Stimulated activated CD4-positive, alpha-beta T cell treated with anti-CD3 and anti-CD28 coated beads, Interleukin-4, amount 100 ng/mL, for 48 hours (primary cell): ENCODE measurements at places on chromosomes 7 and 10.
A peak's percentile ranks its signal among the peaks of the same experiment; 100 is the strongest.

DNA sequence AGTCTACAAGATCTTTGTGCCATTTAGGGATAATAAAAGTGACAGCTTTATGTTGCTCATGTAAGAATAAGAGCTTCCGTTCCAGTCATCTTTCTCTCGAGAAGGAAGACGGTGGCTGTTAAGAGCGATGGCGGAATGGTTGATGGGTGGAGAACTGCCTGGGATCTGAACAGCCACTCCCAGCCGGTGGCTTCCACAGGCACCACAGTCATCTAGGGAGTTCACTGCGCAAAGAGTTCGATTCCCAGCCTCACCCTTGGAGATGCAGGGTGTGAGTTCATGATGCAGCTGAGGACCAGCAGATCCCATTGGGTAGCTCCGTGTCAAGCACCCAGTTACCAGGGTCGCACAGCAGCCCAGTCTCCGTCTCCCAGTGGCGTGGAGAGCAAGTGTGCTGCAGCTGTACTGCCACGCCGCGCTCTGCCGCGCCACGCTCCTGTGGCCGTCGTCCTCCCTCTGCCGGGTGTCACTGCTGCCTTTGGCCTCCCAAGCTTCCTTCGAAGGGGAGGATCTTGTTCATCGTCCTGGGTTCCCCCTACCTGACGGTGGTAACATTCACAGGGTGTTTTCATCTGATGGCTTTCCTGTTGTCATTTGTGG is 7.8 kb downstream of the SUN1 start:
- DNase-seq, result no peak

GRCh38 chr7:8436965-8437364 is 3.6 kb downstream of the NXPH1 start:
- DNase-seq, result peak; percentile 44

- DNase-seq, result no peak
Observed at GRCh38 chr7:127978421-127978820, 52.8 kb downstream of the LRRC4 start.

GRCh38 chr7:24472093-24472492 is 101.2 kb upstream of the PALS2 start:
- no peak for DNase-seq

DNA sequence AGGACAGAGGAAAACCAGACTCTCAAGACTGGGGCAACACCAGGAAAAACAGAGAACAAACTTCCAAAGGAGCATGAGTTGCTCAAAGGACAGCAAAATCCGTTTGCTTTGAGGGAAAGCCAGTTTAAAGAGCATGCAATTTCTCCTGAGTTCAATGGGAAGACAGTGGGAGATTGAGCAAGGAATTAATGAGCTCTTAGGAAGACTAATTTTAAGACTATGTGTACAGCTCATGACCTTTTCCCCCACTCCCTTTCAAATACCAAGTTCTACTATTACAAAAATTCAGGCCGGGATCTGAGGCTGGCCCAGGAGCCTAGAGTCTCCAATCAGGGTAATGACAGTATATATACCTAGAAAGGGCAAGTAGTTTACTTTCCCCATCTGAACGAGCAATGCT is 79.2 kb downstream of the EPDR1 start:
- no peak for DNase-seq

DNA sequence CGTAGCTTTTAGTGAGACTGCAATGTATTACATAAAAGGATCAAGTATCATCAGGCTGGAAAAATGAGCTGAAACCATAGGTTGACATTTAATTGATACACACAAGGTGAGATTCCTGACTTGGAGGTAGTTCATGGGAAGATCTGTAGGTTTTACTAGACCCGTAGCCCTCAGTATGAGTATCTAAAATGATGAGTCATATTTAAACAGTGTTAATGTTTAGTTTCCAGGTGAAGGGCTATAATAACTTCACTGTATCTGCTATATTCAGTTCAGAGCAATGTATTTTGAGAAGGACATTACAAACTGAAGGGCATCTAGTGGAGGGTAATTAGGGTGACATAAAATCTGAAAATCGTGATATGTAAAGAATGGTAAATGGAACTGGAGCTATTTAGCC is 35.0 kb downstream of the ENTPD1 start:
- DNase-seq, result no peak

DNA sequence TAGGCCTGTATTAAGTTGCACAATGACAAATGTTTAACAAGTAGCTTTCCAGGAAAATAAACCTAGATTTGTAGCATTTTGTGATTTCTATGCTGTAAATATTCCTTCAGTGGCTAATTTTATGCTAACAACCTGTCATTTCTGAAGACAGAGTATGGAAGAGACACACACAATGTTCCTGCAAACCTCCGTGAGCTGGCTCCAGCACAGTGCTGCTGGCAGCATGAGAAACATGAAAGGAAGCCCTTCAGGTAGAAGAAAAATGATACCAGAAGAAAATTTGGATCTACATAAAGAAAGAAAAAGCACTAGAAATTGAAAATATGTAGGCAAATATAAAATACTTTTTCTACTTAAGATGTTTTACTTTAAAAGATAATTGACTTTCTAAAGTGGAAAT is 69.5 kb upstream of the CTTNBP2 start:
- DNase-seq, result no peak

- DNase-seq, result no peak
Observed at GRCh38 chr7:69967689-69968450, 369.6 kb downstream of the AUTS2 start.

DNA sequence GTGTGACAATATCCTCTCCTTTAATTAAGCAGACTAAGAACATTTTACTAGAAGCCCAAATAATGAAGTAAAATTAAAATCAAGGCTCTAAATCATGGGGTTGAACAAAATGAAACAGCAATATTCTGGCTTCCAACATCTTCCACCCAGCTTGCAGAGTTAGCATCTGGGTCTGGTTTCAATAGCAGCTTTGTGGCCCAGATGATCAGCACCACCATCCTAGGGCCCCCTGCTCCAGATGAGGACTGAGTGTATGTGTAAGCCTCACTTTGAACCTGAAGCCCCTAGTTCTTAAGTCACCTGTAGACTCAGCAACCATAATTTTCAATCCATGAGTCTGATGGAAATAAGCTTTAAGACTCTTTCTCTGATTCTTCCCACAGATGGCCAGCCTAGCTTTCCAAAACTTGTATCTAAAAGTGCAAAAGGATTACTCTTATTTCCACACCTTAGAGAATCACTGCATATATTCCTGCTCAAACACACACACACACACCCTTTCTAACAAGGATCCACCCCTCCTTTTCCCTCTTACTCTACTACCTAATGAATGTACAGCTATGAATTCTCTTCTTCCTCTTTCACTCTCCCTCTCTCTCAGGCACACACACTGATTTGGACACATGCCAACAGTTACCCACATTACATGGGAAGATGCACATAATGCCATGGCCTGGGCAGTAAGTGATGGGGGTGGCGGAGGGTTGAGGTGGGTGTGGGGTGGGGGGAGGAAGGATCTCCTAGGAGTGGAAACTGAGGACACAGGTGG is 3.5 kb downstream of the DENND11 start:
- DNase-seq, result no peak

DNA sequence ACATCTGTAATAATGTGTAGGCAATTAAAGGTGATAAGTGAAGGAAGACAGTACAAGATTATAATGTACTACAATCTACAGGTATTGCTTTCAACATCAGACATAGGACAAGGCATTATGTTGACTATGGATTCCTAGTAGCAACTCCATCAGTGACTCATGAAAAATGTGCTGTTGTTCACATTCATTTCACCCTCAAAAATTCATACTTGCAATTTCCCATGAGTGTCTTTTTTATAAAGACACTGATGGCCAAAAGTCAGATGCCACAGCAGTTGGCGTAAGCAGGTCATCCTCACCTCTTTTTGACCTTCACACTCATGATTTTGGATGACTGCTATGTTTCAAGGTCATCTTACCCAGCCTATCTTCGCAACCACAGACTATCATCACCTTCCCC is 100.0 kb upstream of the AMPH start:
- DNase-seq, result no peak

- DNase-seq, result peak; percentile 4
Observed at GRCh38 chr7:45663167-45663921, 89.2 kb downstream of the ADCY1 start.

GRCh38 chr7:70701477-70701876 is 430.5 kb upstream of the GALNT17 start:
- no peak for DNase-seq

- DNase-seq, result no peak
Observed at GRCh38 chr7:27129729-27130539, 623 bp downstream of the HOXA4 start.

GRCh38 chr7:1041551-1042491 is 2.5 kb upstream of the GPR146 start:
- no peak for DNase-seq

DNA sequence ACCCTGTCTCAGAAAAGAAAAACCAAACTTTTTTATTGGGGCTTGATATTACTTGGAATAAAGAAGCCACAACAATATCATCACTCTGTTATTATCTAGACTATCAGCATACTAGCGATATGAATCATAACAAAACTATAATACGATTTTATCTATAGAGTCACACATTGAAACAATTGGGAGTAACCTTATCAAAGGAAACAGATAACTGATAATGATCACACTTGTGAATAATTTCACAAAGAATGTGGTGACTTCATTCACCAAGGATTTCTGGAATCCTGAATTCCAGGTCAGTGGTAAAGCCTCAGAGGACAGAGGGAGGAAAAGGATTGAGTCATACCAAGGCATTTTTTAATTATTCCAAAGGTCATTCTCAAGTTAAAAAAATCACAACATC is 32.1 kb upstream of the NMT2 start:
- DNase-seq, result no peak

- DNase-seq, result no peak
Observed at GRCh38 chr7:21504021-21504420, 38.8 kb upstream of the DNAH11 start.

DNA sequence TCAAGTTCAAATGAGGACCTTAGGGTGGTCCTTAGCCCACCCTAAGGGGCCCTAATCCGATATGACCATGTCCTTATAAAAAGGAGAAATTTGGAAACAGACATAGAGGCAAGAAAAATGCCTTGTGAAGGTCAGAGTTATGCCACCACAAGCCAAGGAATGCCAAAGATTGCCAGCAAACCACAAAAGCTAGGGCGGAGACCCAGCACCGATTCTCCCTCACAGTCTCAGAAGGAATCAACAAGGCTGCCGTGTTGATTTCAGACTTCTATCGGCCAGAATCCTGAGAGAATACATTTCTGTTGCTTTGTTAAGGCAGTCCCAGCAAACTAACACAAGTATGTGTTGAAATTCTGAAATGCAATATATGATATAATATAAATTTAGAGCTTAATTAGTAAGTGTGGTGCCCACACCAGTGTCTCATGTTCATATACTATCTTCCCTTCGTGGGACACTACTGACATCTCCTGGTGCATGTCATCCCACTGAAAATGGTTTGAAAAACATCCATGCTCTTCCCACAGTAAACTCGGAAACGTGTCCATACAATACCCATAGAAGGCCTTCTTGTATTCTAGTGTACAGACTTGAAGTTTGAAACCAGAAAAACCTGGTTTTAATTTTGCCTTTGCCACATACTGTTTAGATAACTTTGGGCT is 349.0 kb downstream of the TNS3 start:
- DNase-seq, result no peak

- DNase-seq, result no peak
Observed at GRCh38 chr7:139804571-139804970, 24.5 kb upstream of the TBXAS1 start.

DNA sequence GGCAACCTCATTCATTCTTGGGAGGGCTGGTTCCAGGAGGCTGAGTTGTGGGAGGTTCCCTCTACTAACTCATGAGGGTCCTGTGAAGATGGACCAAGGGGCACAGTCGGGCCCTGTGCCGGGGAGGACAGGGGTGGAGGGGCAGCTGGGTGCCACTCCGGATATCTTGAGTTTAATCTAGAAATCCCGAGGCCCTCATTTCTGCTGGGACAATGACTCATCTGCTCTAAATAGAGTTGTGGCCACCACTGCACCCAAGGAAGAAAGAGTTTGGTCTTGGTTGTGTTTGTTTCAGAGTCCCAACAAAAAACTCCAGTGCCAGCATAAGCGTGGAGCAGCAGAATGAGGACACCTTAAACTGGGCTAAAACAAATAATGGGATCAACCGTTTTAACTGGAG is 82.4 kb downstream of the EBF3 start:
- no peak for DNase-seq

- DNase-seq, result no peak
Observed at GRCh38 chr10:14040787-14041631, 289.7 kb downstream of the FRMD4A start.

DNA sequence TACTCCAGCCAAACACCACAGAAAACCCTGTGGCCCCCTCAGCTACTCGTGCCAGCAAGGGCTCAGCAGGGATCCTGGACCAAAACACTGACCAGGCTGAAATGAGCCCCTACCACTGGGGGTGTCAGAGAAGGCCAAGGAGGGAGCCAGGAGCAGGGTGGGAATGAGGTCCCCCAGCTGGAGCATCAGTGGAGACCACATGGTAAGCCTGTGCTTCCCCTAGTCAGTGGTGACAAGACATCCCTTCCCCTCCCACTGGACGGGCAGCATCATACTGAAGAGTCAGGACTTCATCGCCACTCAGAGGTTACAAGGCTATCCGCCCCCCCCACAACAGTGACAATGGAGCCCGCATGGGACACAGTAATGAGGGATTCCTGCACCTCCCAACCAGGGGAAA is 99.6 kb downstream of the LHPP start:
- DNase-seq, result no peak

- DNase-seq, result no peak
Observed at GRCh38 chr10:19833170-19833824, 17.1 kb downstream of the PLXDC2 start.

- DNase-seq, result no peak
Observed at GRCh38 chr7:42414941-42415505, 178.0 kb upstream of the GLI3 start.

- DNase-seq, result no peak
Observed at GRCh38 chr10:122307669-122308416, 36.7 kb downstream of the BTBD16 start.

DNA sequence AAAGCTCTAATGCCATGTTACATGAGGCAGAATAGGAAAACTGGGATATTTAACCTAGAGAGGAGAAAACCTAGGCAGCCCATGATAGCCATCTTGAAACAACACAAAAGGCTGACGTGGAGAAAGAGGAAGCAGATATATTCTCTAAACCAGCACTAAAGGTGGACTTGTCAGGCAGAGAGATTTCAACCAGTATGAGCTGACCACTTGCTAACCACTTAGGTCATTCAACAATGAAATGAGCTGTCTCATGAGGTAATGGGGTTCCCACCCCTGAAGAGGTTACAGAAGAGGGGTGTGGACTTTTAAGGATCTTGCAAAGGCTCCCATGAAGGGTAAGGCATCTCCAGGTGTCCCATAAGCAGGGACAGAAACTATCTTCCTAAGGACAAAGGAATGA is 26.8 kb upstream of the EGR2 start:
- no peak for DNase-seq

DNA sequence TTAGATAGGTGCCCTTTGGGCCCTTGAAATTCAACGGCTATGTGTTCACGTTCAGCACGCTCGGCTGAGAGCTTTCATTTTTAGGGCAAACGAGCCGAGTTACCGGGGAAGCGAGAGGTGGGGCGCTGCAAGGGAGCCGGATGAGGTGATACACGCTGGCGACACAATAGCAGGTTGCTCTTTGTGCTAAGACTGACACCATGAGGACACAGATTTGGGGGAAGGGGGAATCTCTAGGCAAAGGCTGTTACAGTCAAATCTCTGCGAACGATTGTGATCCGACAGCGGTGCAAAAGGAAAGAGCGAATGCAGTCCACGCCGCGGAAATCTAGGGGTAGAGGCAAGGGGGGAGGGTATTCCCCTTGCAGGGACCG is 667 bp downstream of the KLLN start:
- DNase-seq, result peak; percentile 59
